ENCODE measurements at places on chromosomes 16 and 17.
A peak's percentile ranks its signal among the peaks of the same experiment; 100 is the strongest.

- DNase-seq, result peak; percentile 87
Observed at GRCh38 chr17:63699638-63700527, at the start of gene LIMD2. TSS of gene LIMD2 (minus strand) at chr17:63700125. CDS start at chr17:63699298, 827 bp downstream.

DNA sequence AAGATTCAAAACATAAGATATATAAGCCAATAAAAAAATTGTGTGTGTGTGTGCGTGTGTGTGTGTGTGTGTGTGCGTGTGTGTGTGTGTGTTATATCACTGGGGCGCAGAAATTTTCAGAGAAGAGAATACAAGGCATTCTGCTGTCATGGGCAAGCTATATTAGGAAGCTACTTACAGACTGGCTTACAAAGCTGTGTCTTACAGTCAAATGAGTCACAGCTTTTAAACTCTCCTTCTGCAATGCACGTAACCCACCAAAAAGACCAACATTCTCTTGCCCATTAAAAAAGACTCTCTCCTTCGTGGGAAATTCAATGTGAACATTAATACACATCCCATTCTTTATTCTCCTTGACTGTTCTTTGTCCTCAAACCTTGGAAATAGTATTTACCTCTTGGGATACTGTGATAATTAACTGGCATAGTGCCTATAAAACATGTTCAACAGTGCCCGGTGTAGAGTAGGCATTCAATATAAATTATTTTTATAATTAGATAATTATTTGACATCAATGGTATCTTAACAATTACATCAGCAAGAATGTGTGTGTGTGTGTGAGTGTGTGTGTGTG lies 860.4 kb upstream of the SOX9 start:
- no peak for DNase-seq

- no peak for DNase-seq
Observed at GRCh38 chr16:88790312-88791211, 5.5 kb upstream of the PIEZO1 start.

DNA sequence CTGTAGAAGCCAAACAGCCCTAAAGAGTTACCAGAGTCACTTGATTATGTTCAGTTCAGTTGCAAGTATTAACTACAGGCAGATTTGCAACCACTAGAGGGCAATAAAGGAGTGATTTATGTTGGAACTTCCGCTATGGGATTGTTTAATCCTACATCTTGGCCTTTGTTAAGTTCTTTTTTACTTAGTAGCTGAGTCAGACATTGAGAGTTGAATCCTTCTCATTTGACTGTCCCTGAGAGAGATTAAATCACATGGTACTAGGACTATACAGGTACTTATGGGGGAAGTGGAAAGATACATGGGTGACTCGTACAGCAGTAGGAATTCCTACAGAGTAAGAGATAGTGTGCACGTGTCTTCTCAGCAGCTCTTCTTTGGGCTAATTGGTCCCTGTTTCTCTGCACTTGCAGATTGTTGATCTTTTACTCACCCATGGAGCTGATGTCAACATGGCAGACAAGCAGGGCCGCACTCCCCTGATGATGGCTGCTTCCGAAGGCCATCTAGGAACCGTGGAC lies 40.3 kb downstream of the CYB561 start:
- peak; percentile 58 for DNase-seq

DNA sequence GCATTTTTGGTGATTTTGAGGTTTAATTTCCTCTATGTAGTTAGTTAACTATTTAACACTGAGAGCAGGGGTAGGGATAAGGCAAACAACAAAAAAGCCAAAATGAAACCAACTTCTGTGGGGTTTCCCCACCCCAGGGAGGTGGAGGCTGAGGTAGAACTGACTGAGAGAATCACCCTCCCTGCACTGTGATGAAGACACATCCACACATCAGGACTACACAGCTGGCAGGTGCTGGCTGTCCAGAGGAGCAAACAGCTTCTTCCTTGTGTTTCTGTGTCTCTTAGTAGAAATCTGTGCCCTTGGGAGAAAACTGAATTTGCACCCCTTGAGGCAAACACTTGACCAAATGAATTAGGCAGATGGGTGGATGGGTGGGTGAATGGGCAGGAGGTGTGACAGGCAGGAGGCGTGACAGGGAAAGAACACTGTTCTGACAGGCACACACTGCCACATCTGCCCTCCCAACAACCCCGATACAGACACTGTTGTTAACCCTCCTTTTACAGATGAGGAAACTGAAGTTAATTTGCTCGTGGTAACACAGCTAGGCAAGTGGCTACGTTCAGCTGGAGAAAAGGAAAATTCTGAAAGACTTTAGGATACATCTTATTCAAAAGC lies 62.9 kb upstream of the AMZ2 start:
- DNase-seq, result peak; percentile 51

GRCh38 chr16:15777533-15778203 lies 79.2 kb downstream of the MYH11 start:
- no peak for DNase-seq

GRCh38 chr17:69959283-69959682 lies 115.7 kb upstream of the KCNJ16 start:
- no peak for DNase-seq

- no peak for DNase-seq
Observed at GRCh38 chr17:31147507-31148202, 52.9 kb downstream of the NF1 start.

DNA sequence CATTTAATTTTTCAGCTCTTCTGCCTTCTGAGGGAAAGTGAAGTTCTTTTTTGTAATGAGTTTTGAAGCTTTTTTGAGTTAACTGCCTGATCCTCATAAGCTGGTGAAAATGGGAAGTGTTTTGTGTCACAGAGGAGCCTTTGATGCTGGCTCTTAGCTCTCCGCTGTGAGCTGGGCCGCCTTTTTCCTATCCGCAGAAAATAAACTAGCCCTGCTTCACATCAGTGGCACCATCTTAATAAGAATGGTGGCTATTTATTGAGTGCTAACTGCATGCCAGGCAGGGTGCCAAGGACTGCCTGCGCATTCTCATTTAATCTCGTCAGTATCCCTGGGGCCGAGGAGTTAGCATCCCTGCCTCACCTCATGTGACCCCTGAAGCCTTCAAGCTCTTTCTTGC lies 309.0 kb downstream of the CPPED1 start:
- no peak for DNase-seq

DNA sequence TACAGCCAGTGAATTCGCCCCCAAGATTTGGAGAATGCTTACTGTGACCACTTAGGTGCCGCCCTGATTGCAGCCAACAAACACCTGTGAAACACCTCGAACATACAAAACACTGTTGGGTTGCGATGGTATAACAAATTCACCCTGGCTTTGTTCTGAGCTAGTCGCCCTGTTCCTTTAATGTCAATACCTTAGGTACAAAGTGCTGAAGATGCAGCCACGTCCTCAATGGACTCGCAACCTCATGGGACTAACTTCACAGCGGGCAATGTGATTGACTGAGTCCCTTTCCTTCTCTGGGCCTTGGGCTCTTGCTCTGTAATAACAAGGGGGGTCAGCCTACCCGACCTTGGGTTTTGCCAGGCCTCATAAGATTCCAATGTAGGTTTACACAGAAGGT lies 28.9 kb upstream of the GOSR2 start:
- DNase-seq, result no peak

- DNase-seq, result no peak
Observed at GRCh38 chr16:85530370-85530739, 82.8 kb upstream of the GSE1 start.

GRCh38 chr17:6398955-6399354 lies 36.0 kb downstream of the AIPL1 start:
- no peak for DNase-seq

GRCh38 chr17:66522591-66523272 lies 220.3 kb downstream of the PRKCA start:
- DNase-seq, result no peak

GRCh38 chr16:76081967-76082366 lies 195.2 kb upstream of the CNTNAP4 start:
- DNase-seq, result no peak

GRCh38 chr17:72530454-72530853 lies 409.6 kb downstream of the SOX9 start:
- DNase-seq, result no peak

DNA sequence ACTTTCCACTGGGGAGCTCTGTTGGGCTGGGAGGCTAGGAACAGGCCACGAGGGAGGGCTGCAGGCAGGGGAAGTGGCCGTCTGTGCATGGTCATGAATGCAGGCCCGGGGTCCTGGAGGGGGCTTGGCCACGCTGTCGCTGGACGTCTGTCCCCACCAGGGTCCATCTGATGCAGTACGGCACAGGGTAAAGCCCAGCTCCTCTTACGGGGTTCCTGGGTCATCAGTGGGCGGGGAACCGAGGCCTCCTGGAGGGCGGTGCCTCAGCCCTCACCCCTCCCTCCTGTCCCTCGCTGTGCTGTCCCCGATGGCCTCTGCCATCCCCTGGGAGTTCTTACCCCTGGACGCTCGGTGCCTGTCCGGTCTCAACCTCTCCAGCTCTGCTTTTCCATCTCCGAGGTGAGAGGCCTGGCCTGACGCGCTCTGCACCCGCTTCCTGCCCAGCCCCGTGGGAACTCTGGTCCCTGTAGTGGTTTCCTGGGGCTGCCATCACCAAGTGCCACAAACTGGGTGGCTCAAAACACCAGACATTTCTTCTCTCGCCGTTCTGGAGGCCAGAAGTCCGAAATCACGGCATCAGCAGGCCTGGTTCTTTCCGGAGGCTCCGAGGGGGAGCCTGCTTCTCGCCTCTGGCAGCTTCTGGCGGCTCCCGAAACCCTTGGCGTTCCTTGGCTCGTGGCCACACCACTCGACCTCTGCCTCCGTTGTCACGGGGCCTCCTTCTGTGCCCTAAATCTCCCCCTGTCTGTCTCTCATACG lies 182.8 kb downstream of the SEC14L1 start:
- no peak for DNase-seq

GRCh38 chr17:41505007-41505808 lies at the start of gene KRT13:
TSS of gene KRT13 (minus strand) at chr17:41505612. CDS start at chr17:41505550, 62 bp downstream.
- no peak for DNase-seq

- DNase-seq, result no peak
Observed at GRCh38 chr16:87541872-87542234, 49.0 kb upstream of the ZCCHC14 start.

DNA sequence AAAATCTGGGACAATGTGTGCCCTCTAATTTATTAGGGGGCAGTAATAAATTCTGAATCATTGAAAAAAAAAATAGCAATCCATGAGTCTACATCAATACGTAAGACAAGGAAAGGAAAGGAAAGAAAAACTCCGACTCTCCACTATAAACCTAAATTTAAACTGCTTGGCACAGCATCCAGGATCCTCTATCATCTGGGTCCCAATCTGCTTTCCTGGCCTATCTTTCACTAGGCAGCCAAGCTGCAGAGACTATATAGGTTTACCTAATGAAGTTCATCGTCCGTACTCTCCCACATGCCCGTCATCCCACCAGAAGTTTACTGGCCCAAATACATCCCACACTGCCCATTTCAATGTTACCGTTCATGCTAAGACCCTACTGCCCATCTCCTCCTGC lies 179.2 kb downstream of the PARN start:
- DNase-seq, result no peak

- peak; percentile 99 for DNase-seq
Observed at GRCh38 chr17:40095944-40096791, 4.2 kb downstream of the NR1D1 start.

DNA sequence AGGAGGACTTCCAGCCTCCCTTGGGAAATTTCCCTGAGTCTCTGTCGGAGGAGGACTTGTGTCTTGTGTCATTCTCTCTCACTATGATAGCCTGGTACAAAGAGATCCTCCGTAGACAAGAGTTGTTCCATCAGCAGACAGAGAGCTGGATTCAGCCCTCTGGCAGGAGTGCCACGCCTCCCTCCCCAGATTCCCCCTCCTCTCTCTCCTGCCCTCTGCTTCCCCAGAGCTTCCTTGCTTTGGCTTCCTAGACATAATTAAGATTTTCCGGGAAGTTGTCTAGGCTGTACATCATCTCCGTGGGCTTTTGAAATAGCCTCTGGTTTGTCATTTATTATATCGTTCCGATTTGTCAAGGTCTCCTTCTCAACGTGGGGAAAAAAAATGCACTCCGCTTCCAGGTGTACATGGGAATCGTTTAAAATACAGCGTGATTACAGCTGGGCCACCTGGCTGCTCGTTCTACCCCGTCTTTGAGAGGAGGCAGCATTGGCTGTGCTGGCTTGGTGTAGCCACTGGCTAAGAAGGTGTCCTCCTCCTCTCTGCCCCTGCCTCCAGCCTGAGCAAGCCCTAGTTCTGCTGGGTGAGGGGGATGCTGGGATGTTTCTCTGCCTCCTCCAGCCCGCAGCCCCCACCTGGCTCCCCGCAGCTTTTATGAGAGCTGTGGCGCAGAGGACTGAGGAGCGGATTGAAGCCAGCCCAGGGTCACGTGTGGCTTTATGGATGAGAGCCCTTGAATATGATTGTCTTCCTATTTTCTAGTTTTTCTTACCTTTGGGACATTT lies 282.5 kb downstream of the SNX29 start:
- DNase-seq, result no peak

DNA sequence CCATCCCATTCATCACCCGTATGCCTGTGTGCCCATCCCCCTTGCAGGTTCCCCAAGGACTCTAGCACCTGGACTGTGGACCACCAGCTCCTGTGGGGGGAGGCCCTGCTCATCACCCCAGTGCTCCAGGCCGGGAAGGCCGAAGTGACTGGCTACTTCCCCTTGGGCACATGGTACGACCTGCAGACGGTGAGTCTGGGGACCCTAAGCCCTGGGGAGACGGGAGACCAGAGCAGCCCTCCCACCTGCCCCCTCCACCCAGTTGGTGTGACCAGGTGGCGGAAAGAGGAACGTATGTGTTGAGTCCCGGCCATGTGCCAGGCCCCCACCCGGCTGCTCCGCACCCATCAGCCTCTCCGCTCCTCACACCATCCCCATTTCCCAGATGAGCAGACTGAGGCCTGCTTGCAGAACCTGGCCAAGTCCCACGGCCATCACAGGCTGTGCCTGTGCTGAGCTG lies 15.6 kb downstream of the GAA start:
- no peak for DNase-seq

- DNase-seq, result no peak
Observed at GRCh38 chr16:84096447-84097005, 20.2 kb downstream of the MBTPS1 start.

DNA sequence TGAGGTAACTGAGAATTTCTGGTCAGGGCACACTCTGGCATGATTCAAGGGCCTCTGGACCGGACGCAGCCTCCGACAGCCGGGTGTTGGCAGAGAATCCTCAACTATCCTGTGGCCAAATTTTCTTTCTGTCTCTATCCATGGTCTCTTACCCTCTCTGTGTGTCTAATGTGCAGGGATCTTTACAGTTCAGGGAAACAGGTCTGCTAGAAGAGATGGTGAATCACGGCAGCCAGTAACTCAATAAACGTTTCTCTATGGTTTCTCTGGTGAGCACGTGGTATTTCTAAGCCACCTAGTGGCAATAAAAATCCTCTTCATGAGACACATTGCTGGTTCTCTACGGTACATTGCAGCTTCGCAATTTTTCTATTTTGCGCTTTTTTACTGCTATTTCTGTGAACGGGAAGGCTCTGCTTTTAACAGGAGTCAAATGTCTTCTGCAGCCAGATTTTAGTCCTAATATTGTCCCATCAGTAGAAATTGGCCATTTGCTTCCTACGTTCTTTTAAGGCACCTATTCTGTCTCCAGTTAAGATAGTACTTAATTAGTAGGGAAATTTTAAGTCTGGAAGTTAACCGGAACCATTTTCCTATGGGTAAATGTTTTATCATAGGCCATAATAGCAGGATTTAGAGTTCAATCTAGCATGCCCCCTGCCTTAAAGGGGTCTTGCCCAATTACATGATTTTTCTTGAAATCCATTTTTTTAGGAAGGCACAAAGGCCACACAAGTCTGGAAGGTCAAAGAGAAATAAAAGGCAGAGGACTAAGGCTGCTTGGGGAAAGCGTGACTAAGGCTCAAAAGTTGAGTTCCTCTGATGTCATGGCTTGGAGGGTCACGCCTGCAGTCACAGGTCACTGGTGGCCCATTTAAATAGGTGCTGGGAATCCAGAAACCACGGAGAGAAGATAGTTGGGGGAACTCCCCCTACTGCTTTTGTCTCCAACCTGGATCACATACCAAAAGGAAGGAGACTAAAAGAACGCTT lies 31.5 kb downstream of the QPRT start:
- DNase-seq, result peak; percentile 55
